Hepatocyte (in vitro differentiated cells): ENCODE measurements at places on chromosomes 2 and 18. TPM values are rescaled to one million over a fixed set of nuclear protein-coding genes. Genes with fewer than 3 reads are reported as not detected.

The BIRC6 gene
- polyA plus RNA-seq, result 17.8 and 23.3 TPM in 2 replicates

The PLEK gene
- 0.72 and 0.92 TPM in 2 replicates for polyA plus RNA-seq

The RTP5 gene
- polyA plus RNA-seq, result not detected in 2 replicates

The GPR155 gene
- 30.0 and 32.8 TPM in 2 replicates for polyA plus RNA-seq

The HOXD13 gene
- 19.3 and 24.7 TPM in 2 replicates for polyA plus RNA-seq

The STAT1 gene
- polyA plus RNA-seq, result 53.3 and 70.9 TPM in 2 replicates

The TSGA10 gene
- polyA plus RNA-seq, result 5.2 and 5.7 TPM in 2 replicates

The ICOS gene
- not detected in 2 replicates for polyA plus RNA-seq

The CLK1 gene
- 51.0 and 61.6 TPM in 2 replicates for polyA plus RNA-seq

The LOXHD1 gene
- not detected in 2 replicates for polyA plus RNA-seq

The CYP1B1 gene
- 32.7 and 38.5 TPM in 2 replicates for polyA plus RNA-seq

The TUBB8B gene
- polyA plus RNA-seq, result 0.24 and 0.47 TPM in 2 replicates

The IL1RN gene
- 4.5 and 7.3 TPM in 2 replicates for polyA plus RNA-seq

The IL1A gene
- 1.1 and 1.4 TPM in 2 replicates for polyA plus RNA-seq

The TMEM169 gene
- polyA plus RNA-seq, result 0.91 and 0.97 TPM in 2 replicates

The ASXL3 gene
- 1.4 and 2.7 TPM in 2 replicates for polyA plus RNA-seq

The KANSL3 gene
- polyA plus RNA-seq, result 18.4 and 20.4 TPM in 2 replicates

The ACTG2 gene
- polyA plus RNA-seq, result 41.1 and 44.5 TPM in 2 replicates

The CTAGE1 gene
- 0.60 TPM in 1 of 2 replicates, not detected in the other for polyA plus RNA-seq

The RBM44 gene
- 0.47 and 0.76 TPM in 2 replicates for polyA plus RNA-seq

The APOB gene
- 123 and 184 TPM in 2 replicates for polyA plus RNA-seq

The FEV gene
- polyA plus RNA-seq, result 0.58 and 2.1 TPM in 2 replicates

The GALNT3 gene
- 15.8 and 21.5 TPM in 2 replicates for polyA plus RNA-seq

The FSHR gene
- 0.40 and 1.2 TPM in 2 replicates for polyA plus RNA-seq

The MATN3 gene
- 6.0 and 6.8 TPM in 2 replicates for polyA plus RNA-seq

The DUSP19 gene
- 1.1 and 1.2 TPM in 2 replicates for polyA plus RNA-seq

The MRPS9 gene
- 35.0 and 36.1 TPM in 2 replicates for polyA plus RNA-seq

The UGT1A5 gene
- polyA plus RNA-seq, result not detected in 2 replicates

The PLGLB1 gene
- polyA plus RNA-seq, result 7.4 and 9.8 TPM in 2 replicates

The TTC32 gene
- polyA plus RNA-seq, result 19.5 and 22.4 TPM in 2 replicates

The VWA3B gene
- 0.80 TPM in 1 of 2 replicates, not detected in the other for polyA plus RNA-seq

The RGPD4 gene
- 0.02 and 0.04 TPM in 2 replicates for polyA plus RNA-seq

The ADGRF3 gene
- polyA plus RNA-seq, result 0.11 and 1.3 TPM in 2 replicates

The SH3RF3 gene
- 1.1 and 1.9 TPM in 2 replicates for polyA plus RNA-seq

The CXCR2 gene
- 0.09 and 0.56 TPM in 2 replicates for polyA plus RNA-seq

The SLC23A3 gene
- 0.80 and 1.1 TPM in 2 replicates for polyA plus RNA-seq

The MRPL19 gene
- polyA plus RNA-seq, result 47.9 and 54.3 TPM in 2 replicates

The UBE2F gene
- 60.1 and 66.7 TPM in 2 replicates for polyA plus RNA-seq

The DNER gene
- polyA plus RNA-seq, result 0.54 TPM in 1 of 2 replicates, not detected in the other

The CDH7 gene
- polyA plus RNA-seq, result 3.7 and 5.1 TPM in 2 replicates

The LRATD1 gene
- polyA plus RNA-seq, result 44.4 and 49.9 TPM in 2 replicates

The AFTPH gene
- 11.8 and 12.0 TPM in 2 replicates for polyA plus RNA-seq

The PDCD1 gene
- 0.44 and 0.84 TPM in 2 replicates for polyA plus RNA-seq

The CYP26B1 gene
- 2.3 and 3.9 TPM in 2 replicates for polyA plus RNA-seq

The GTF2A1L gene
- polyA plus RNA-seq, result 0.49 and 0.52 TPM in 2 replicates

The RIT2 gene
- polyA plus RNA-seq, result not detected in 2 replicates

The FAM237A gene
- not detected in 2 replicates for polyA plus RNA-seq

The GREB1L gene
- polyA plus RNA-seq, result 14.0 and 15.1 TPM in 2 replicates

The SCYGR8 gene
- polyA plus RNA-seq, result not detected in 2 replicates

The ALPP gene
- polyA plus RNA-seq, result 1.2 and 1.3 TPM in 2 replicates

The SCLY gene
- polyA plus RNA-seq, result 21.1 and 21.3 TPM in 2 replicates

The ATP6V1B1 gene
- 2.9 and 4.0 TPM in 2 replicates for polyA plus RNA-seq

The DUSP2 gene
- 17.0 and 24.0 TPM in 2 replicates for polyA plus RNA-seq

The REG1A gene
- polyA plus RNA-seq, result not detected in 2 replicates

The TEKT4 gene
- polyA plus RNA-seq, result not detected in 2 replicates

The SLC5A7 gene
- polyA plus RNA-seq, result not detected in 2 replicates

The NAT8 gene
- 3.3 TPM in 2 replicates for polyA plus RNA-seq

The ACVR1C gene
- 0.74 and 1.3 TPM in 2 replicates for polyA plus RNA-seq

The UCN gene
- 1.0 and 2.6 TPM in 2 replicates for polyA plus RNA-seq

The INHA gene
- polyA plus RNA-seq, result 8.1 and 9.2 TPM in 2 replicates
